Bronchial epithelial cell (primary cell): ENCODE measurements at places on chromosomes 1 and 21.

DNA sequence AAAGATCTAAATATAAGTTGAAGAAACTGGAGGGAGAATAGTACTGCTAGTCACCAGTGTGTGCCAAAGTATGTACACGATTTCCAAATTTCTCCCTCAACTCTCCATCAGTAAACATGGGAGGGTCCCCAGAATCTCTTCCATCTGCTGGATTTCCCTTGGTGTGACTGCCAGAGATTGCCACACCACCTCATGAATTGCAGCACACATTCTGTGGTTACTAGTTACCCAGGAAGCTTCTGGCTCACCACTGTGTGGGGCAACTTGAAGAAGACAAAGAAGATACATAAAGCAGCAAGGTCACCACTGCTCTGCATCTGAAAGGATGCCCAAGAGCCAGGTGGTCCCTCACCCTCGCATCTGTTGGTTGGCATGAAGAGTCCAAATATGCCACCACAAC lies 191.7 kb upstream of the ESRRG start:
- DNase-seq, result peak; percentile 20

DNA sequence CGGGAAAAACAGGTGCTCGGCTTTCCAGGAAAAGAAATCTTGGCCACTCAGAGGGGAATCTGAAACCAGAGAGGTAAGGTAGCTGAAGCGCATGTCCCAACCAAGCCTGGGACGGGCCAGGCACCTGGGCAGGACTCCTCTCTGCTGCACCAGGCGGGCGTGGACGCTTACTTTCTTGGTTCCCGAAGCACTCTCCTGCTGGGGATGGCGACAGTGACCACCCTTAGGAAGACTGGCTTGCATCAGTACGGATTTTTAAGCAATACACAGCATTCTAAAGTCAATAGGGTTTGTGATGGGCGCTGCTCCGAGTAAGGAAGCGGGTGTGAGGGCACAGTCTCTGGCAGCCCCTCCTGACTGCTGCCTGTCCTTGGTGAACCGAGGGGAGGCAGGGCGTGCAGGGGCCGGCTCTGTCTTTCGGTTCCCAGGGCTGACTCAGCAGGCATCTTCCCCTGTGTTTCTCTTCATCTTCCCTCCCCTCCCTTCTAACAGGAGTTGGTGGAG lies 74.9 kb upstream of the ANGPTL1 start:
- DNase-seq, result no peak

GRCh38 chr1:117664314-117664713 lies 58.5 kb downstream of the TENT5C start:
- DNase-seq, result no peak

DNA sequence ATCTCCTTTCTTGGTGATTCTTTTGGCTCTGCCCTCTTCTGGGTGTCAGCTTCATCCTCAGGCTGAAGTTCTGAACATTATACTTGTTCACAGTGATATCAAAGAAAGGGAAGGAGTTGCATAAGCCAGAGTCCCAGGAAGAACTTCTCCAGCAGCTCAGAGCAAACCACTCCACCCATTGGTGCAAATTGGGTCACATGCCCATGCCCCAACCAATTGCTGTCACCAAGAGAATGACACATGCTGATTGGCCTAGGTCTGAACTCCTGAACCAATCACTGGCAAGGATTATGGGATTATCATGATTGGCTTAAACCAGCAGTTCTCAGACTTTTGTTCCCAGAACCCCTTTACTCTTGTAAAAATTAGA lies 256.5 kb upstream of the TMEM51 start:
- DNase-seq, result no peak

- DNase-seq, result no peak
Observed at GRCh38 chr1:213723187-213723586, 264.6 kb upstream of the PROX1 start.

DNA sequence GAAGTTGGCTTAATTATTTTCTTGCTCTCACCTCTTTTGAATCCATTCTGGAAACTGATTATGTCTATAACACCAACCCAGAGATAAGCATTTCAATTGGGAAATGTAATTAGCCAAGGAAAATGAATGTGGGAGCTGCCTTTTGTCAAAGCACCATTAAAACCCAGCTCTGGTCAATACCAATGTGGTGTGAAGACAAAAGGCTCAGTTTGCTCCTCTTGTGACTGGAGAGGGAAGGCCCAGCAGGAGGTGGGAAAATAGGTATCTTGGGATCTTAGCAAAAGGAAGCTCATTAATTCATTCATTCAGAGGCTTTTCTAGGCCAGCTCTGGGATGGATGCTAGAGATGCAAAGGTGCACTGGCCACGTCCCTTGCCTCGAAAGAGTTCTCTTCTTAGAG lies 75.0 kb upstream of the SELENON start:
- no peak for DNase-seq

GRCh38 chr1:39335216-39335615 lies 130.7 kb downstream of the MACF1 start:
- DNase-seq, result no peak

- no peak for DNase-seq
Observed at GRCh38 chr1:196690582-196690981, 38.7 kb downstream of the CFH start.

DNA sequence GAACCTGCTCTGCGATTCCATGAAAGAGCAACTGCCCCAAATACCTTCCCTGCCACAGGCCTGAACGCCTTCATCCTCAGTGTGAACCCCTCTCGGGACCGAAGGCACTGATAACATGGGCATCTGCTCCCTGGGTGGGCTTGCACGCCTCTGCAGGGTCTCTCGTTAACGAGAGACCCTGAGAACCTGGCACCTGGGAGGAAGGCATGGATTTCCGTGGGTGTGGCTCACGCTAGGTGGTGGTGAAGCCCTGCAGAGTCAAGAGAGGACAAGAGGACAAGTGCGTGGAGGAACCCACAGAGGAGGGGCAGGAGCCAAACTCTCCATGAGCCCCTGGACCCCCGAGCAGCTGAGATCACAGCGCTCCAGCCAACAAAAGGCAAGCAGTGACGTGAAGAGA lies 26.8 kb upstream of the COL6A2 start:
- DNase-seq, result no peak

DNA sequence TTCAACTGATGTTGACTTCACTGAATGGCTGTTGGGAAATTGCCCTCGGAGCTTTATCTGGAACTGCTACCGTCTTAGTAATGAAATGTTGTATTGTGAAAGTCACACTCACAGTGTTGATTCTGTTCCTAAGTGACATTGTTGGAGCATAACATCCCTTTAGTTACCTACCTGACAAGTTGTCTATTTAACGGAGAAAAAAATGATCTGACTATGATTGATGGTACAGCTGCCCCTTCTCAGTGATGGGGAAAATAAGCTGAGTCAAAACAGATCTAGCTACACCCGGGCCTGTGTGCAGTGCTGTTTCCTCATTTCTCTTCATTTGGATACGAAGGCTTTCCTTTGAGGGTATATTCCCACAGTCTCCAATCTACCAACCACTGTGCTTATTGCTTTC lies 472.3 kb upstream of the BRINP3 start:
- no peak for DNase-seq

- DNase-seq, result no peak
Observed at GRCh38 chr1:53575141-53575954, 116.1 kb downstream of the DMRTB1 start.

GRCh38 chr1:31576743-31577455 lies 584 bp downstream of the TINAGL1 start:
- no peak for DNase-seq

DNA sequence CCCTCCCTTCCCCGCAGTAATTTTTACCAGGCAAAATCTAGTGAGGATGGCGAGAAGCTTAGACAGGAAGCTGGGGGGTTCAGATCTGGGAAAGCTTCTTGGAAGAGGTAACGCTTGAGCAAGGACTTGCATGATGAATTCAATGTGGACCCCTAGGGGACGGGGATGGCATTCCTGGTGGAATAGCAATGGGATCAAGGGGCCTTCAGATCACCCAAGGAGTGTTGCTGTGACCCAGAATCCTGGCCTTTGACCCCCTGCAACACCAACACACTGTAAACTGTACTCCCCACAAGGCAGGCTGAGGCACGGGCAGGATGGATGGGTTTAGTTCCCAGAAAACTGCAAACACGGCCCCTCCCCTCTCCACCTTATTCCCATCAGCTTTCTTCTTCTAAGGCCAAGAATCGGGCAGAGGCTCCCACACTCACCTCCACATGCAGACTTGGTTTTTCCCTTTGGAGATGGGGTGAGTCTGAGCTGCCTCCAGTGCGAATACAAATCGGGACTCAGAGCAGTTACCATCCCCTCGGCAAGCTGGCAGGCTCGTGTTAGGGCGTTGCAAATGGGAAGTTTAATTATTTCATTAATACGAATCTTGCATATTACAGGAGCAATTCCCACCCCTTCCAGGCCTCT lies 20.1 kb downstream of the DISP3 start:
- DNase-seq, result no peak

GRCh38 chr1:33683913-33684312 lies 180.0 kb upstream of the HMGB4 start:
- no peak for DNase-seq

GRCh38 chr1:225766967-225767633 lies 10.5 kb upstream of the SRP9 start:
- DNase-seq, result peak; percentile 79

DNA sequence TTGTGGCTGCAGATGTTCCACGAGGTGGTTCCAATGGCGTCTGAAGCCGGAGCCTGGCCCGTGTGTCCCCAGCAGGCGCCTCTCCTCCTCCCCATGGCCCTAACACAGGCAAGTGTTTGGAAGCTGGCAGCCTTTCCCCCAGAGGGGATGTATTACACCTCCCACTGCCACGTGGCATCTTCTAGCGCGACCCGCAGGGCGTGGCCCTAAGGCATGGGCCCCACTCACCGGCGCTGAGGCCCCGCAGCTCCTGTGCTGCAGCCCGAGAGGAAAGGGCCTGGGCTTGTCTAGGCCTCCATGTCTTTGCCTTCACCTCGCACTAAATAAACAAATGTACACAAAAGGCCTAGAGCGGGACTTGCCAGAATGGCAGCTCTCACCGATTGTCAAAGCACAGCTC lies 37.9 kb downstream of the SLC66A1 start:
- DNase-seq, result no peak

- DNase-seq, result no peak
Observed at GRCh38 chr21:42013376-42013775, 3.2 kb upstream of the ZBTB21 start.

GRCh38 chr1:159011751-159012150 lies 2.0 kb downstream of the IFI16 start:
- no peak for DNase-seq

- no peak for DNase-seq
Observed at GRCh38 chr1:47682786-47683350, 245.0 kb downstream of the FOXD2 start.

- no peak for DNase-seq
Observed at GRCh38 chr1:198416296-198416695, 124.2 kb downstream of the ATP6V1G3 start.

- no peak for DNase-seq
Observed at GRCh38 chr21:46117586-46118315, 19.8 kb downstream of the COL6A2 start.

GRCh38 chr1:228475812-228476211 lies 11.4 kb upstream of the RNF187 start:
- no peak for DNase-seq

DNA sequence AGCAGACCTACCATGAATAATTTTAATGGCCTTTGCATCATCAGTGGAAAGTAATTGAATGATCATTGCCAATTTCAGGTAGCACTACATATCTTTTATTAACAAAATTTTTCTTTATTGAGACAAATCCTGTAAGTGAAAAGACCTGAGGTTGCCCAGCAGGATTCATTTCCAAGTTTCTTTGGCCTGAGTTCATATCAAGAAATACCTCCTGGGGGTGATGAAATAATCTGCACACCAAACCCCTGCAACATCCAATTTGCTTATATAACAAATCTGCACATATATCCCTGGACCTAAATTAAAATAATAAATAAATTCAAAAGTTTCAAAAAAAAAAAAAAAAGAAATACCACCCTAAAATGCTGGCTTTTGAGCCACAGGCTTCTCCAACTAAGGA lies 27.3 kb upstream of the ZNF281 start:
- DNase-seq, result no peak

DNA sequence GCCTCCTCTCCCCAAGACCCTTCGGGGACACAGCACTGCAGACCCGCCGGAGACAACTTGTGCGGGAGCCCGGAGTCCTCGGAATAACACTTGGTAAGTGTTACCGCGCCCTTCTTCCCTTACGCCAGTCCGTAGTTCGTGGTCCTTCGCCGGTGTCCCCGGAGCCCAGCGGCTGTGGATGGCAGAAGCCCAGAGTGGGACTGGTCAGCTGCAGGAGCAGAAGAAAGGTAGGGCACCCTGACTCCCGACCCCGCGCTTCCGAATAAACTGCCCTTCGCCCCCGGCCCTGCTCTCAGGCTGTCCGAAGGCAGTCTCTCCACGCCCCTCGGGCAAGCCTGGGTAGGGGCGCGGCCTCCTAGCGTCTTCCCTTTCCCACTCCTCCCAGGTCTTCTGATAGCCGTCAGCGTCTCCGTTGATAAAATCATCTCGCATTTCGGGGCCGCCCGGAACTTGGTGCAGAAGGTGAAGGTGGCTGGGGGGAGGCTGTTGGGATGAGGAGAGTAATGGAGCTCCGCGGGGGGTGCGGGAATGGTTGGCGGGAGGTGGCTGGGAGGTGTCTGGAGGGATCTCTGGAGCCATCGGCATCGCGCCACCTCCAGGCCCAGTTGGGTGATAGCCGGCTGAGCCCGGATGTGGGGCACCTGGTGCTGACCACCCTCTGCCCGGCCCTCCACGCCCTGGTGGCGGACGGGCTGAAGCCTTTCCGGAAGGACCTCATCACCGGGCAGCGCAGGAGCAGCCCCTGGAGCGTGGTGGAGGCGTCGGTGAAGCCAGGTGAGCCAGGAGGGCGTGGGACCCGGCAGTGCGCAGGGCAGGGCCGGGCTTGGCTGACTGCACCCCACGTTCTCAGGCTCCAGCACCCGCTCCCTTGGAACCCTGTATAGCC lies 4.3 kb downstream of the RUSC1 start:
- peak; percentile 45 for DNase-seq

- DNase-seq, result no peak
Observed at GRCh38 chr1:179177615-179178014, 51.9 kb downstream of the ABL2 start.

DNA sequence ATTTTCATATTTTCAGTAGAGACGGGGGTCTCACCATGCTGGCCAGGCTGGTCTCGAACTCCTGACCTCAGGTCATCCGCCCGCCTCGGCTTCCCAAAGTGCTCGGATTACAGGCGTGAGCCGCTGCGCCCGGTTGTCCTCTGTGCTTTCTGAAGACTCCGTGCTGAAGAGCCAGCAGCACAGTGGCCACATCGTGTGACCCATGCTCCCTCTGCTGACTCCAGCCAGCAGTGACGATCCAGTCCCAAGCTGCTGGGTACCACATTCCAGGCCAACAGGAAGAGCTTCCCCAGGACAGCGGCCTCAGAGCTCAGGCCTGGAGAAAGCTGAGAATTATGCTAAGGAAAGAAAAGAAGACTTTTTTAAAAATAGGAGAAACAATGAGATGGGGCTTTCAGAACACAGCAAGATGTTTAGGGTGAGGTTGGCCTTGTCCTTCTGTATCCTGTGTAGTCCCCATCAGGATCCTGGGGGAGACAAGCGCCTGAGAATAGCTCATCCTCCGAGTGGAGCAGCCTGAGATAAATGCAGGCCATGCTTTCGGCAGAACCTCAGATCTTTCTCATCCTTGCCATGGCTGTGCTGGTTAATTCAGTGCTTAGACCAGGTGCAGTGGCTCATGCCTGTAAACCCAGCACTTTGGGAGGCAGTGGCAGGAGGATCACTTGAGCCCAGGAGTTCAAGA lies 207.1 kb downstream of the SLC35F3 start:
- DNase-seq, result no peak

- no peak for DNase-seq
Observed at GRCh38 chr1:234725177-234726132, 115.5 kb upstream of the IRF2BP2 start.

- peak; percentile 18 for DNase-seq
Observed at GRCh38 chr1:187513190-187513589, 684.4 kb downstream of the PLA2G4A start.

GRCh38 chr1:151715726-151716404 lies 738 bp downstream of the CELF3 start:
- no peak for DNase-seq
